ENCODE measurements at places on chromosomes 16 and 17.

DNA sequence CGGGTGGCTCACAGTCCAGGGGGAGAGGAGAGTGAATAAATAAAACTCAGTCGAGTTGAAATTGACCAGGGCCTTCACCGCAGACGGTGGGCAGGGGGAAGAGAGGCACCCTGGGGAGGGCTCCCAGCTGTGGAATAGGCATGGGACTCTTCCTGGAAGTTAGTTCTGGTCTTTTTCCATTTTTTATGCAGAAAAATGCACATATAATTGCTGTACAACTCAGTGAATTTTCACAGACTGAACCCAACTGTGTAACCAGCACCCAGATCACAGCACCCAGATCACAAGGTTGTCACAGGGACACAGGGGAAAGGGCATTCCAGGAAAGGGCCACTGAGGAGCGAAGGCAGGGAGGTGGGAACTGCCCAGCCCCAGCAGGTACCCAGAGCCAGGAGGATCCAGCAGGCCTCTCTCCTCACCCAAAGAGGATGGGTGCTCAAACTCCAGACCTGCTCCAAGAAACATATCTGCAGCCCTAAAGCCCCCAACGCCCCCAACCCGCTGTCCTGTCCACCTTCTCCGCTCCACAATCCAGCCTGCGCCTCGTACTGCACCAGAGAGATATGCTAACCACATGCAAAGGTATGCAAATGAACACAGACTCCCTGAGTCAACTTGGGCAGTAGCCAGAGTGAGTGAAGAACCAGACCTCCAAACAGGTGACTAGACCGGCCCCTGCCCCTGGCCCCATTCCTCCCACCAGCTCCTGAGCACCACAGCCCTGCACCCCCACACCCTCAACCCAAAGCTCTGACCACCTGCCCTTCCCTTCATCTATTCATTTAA lies 29.1 kb upstream of the EIF1 start:
- no peak for DNase-seq

DNA sequence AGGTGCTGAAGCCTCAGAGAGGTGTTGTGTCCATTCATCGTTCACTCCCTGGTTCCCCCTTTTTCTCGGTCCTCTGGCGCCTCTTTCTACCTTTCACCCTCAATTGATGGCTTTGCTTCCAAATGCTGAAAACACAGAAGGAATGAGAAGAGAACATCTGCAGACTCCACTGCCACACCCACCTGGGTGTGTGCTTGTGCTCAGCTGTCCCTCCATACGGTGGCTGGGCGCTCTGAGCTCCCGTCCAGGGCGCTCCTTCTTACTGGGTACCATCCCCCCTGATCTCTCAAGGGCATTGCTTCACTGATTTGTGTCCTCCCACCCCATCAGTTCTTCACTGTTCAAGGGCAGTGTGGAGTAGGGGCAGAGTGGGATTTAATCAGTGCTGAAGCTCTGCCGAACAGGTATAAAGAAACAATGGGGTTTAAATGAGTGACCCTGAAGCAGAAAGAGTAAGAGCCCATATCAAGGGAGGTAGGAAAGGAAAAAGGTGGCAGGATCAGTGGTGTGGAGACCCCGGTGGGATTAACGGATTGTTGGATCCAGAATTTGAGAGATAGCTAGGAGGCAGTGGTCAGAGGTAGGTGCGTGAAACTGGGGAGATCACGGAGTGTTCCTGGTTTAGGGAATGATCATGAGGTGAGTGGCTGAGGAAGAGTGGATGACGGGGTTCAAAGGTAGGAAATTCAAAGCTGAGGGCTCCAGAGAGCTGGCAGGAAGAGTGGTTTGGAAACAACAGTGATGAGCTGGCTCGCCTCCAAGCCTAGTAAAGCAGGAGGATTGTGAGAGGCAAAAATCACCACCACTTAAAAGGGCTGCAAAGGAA lies 40.8 kb downstream of the MRTFB start:
- peak; percentile 12 for DNase-seq

- DNase-seq, result no peak
Observed at GRCh38 chr16:83689385-83689831, 118.4 kb upstream of the HSBP1 start.

DNA sequence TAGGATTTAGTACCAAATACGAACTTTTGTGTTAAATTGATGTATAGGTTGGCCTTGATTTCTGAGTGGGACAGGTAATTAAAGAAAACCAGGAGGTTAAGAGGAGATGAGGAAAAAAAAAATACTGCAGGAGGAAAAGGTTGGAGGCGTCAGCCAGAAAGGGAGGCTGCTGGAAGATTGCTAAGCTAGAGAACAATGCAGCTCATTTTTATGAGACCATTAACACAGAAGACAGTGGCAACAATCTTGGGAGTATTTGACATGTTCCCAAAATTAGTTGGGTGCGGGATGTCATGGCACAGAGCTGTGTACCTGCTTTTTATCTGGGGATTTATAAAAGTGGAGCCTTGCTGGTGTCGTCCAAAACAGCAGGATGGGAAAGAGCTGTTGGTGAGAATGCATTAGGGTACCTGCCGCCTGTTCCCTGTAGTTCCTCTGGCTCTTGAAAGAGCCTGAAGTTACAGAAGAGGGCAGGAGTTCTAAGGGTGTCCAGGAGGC lies 229.3 kb downstream of the RBFOX1 start:
- no peak for DNase-seq

GRCh38 chr17:65360961-65361552 lies 200.4 kb downstream of the AXIN2 start:
- DNase-seq, result no peak

DNA sequence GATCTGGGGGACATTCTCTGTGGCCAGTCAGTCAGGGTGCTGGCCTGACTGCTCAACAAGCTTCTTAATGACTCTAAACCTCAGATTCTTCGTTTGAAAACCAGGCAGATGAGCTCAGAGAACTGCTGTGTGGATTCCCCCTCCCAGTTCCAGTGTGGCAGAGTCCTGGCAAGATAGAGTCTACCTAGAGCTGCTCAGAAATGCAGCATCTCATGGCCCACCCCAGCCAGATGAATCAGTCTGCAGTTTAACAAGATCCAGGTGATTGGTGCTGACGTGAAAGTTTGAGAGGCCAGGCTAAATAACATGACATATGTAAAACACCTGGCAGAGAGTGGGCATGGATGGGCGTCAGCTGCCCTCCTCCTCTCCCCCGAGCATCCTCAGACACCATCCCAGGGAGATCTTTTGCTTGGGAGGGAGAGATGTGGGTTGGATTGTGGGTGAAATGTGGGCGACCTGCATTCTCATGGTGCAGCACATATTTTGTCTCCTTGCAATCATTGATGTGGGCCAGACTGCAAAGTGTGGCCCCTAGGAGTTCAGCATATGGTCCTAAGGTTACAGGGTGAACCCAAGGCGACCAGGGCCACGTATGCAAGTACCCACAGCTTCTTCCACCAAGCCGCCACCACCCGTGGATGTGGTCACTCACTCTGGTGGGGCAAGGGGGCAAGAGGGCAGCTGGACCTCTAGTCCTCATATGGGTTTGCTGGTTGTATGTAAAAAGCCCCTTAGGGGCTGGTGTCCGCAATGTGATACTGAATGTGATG lies 19.5 kb downstream of the SOCS3 start:
- DNase-seq, result no peak

DNA sequence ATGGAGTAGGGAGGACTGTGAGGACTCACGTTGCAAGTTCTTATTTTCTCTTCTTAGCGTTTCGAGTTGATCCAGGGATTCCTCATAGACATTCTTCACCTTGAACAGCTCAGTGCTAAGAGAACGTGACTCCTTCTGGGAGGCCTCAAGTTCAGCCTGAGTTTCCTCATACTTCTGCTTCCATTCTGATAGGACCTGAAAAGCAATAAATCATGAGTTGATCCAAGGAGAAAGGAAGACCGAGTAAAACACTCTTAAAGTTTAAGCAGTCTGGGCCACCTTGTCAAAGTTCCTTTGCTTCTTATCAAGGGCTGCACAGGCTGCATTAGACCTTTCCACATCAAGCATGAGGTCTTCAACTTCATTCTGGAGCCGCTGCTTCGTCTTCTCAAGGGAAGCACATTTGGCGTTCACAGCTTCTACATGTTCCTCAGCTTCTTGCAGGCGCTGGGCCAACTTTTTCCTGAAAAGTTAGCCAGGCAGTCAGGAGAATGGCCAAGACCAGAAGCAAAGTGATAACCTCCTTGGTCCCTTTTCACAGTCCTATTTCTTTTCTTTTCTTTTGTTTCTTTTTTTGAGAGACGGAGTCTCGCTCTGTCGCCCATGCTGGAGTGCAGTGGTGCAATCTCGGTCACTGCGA lies 23.8 kb upstream of the MYH13 start:
- DNase-seq, result no peak

GRCh38 chr16:89106533-89107202 lies 13.0 kb downstream of the ACSF3 start:
- no peak for DNase-seq

GRCh38 chr16:84950906-84951305 lies 60.4 kb downstream of the ZDHHC7 start:
- DNase-seq, result peak; percentile 54

GRCh38 chr17:64099543-64099942 lies 30.4 kb downstream of the ERN1 start:
- no peak for DNase-seq

DNA sequence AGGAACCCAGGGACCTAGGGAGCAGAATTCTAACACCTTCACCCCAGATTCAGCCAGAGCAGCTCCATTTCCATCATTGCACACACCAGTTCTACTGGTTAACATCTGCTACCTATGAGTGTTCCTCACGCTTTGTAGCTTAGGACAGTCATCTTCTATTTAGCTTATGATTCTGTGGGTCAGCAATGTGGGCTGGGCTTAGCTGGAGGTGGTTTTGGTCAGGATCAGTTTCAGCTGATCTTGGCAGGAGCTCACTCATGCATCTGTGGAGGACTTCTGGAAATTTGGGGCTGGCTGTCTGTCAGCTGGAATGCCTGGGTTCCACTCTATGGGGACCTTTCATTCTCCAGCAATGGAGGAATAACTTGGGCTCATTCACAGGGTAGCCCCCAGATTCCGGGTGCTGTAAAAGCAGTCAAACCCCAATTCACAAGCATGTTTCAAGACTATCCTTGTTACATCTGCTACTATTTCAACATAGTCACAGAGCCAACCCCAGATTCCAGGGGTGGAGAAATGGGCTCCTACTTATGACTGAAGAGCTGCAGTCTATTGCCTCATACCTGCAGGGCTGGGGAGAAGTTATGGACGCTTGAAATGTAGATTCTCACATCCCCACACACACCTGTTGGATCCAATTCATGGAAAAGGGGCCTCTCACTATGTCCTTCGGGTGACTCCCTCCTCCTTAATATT lies 3.4 kb upstream of the HP start:
- DNase-seq, result no peak

GRCh38 chr16:3408561-3409197 lies 7.7 kb downstream of the ZNF174 start:
- DNase-seq, result no peak

- no peak for DNase-seq
Observed at GRCh38 chr16:50229149-50229726, 37.1 kb upstream of the ADCY7 start.

DNA sequence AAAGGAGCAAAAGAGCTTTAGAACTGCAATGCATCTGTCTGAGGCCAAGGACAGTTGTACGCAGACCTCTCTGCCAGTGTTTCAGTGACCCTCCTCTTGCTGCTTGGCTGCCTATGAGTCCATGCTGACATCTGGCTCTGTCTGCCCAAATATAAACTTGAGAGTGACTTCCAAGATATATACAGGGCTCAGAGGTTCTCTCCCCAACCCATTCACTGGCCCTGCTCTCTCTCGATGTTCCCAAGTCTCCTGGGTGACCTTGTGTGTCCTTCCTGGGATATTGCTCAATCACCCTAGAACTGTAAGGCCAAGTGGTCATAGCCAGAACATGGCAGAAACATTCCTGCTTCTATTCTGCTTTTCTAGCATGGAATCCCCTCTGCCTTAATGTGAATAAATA lies 716.3 kb downstream of the WWOX start:
- no peak for DNase-seq

GRCh38 chr16:76816475-76816874 lies 374.5 kb upstream of the MON1B start:
- no peak for DNase-seq

GRCh38 chr17:21510686-21511362 lies 134.7 kb downstream of the KCNJ12 start:
- no peak for DNase-seq

DNA sequence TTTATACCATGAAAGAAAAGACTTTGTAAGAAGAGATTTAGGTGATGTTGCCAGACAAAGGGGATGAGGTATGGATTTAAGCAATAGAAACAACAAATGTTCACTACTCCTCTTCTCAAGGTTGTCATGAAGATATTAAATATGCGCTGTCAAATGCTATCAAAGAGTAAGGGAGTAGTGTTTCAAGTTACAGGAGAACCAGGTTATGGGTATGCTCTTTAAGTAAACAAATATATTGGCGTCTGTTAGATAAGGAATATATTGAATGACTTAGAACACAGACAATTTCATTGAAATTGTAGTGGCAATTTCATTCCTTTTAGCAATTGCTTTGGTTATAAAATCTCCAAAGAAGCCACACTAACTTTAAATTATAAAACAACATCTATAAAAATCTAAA lies 229.0 kb downstream of the FTO start:
- no peak for DNase-seq

DNA sequence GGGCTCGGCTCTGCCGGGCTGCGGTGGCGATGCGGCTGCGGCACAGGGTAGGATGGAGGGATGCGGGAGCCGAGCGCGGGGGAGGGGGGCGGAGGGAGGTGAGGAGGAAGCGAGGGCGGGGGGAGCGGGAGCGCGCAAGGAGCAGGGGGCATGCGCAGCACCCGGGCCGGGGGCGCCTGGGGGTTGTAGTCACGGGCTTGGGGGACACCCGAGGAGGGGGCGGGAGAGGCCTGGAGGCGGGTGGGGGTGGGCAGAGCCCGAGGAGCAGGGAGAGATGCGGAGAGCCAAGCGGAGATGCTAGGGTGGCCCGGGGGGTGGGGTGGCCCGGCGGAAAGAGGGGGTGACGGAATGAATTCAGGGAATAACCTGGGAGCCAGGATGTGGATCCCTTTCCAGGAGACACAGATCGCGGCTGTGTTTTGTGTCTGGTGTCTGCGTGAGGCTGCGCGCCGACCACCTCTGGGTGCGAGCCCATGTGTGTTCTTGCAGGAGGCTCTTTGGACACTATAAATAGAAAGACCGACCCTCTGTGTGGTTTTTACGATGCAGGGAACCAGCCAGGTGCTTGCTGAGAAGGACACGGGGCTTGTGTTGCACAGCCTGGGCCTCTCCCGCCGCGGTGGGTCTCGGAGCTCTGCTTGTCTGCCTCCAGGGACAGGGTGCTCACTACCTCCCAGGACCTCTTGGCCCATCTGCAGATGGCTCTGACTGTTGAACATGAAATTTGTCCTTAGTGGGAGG lies at the start of gene STX1B:
Gene STX1B (minus strand): TSS at position 54 of the 741 bp plus-strand sequence. CDS start 242 bp downstream, outside the sequence.
- peak; percentile 67 for DNase-seq

GRCh38 chr17:2195729-2196128 lies 107.9 kb downstream of the SMG6 start:
- DNase-seq, result no peak

- DNase-seq, result no peak
Observed at GRCh38 chr17:82978765-82979349, 100.6 kb upstream of the METRNL start.
